Adrenal gland (tissue), 19 donors: ENCODE measurements at places on chromosomes 6 and 20.

DNA sequence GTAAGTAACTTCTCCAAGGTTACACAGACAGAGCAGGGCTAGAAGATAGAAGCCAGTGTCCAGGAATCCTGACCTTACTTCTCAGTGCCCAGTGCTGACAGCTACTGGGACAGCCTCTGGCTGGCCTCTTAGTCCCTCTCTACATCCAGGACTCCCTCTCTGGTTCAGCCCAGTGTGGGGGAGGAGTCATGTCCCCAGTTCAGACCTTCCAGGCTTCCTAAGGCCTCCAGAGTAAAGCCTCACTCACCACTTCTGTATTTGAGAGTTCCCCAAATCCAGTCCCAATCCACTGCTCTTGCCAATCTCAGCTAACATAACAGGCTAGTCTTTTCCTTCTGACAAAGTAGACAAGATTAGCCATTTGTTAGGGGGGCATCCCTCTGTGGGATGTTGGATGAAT is 36.9 kb upstream of the EPB41L1 start:
- no peak for DNase-seq

DNA sequence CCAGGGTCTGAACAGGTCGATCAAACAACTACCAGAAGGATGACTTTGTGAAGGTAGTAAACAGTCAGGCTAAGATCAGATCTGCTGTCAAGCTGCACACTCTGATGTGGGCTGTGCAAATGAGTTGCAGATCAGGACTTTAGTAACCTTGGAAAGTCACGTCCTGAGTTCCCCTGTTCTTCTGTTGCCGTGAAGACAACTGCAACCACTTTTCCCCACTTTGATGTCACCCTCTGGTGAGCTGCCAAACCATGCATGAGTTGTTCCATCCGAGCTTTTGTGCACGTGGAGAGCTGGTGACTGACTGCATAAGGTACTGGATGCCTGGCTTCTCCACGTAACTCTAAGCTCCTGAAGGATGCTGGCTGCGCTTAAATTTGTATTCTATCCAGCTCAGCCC is 111.0 kb downstream of the CD83 start:
- DNase-seq = no peak

GRCh38 chr6:75204217-75204958 is 1.5 kb downstream of the COL12A1 start:
- DNase-seq = peak; percentile 65

GRCh38 chr6:10837622-10837994 is 731 bp downstream of the MAK start:
- DNase-seq = peak; percentile 17

DNA sequence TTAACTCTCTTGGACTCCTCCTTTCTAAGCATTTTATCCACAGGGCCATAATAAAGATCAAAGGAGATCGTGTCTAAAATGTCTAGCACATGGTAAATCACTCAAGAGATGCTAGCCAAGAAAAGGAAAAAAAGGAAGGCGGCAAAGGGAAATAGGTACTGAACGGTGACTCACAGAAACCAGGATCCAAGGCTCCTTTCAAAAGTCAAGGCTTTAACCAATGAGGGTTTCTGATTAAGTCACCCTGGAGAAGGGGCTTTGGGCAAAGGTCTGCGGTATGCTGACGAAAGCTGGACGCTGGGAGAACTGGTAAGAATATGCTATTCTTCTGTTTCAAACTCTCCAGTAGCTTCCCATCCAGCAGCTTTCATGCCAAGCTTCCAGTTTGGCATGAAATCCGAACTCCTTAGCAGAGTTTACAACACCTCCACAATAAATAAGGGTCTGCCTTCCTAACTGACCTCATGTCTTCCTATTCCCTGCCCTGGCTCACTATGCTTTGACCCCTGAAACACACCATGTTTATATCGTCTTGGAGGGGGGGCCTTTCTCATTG is 1.0 kb downstream of the TOMM34 start:
- no peak for DNase-seq

GRCh38 chr6:75524322-75524972 is 30.8 kb upstream of the FILIP1 start:
- DNase-seq = no peak

GRCh38 chr6:71268735-71269437 is 19.7 kb upstream of the OGFRL1 start:
- no peak for DNase-seq

DNA sequence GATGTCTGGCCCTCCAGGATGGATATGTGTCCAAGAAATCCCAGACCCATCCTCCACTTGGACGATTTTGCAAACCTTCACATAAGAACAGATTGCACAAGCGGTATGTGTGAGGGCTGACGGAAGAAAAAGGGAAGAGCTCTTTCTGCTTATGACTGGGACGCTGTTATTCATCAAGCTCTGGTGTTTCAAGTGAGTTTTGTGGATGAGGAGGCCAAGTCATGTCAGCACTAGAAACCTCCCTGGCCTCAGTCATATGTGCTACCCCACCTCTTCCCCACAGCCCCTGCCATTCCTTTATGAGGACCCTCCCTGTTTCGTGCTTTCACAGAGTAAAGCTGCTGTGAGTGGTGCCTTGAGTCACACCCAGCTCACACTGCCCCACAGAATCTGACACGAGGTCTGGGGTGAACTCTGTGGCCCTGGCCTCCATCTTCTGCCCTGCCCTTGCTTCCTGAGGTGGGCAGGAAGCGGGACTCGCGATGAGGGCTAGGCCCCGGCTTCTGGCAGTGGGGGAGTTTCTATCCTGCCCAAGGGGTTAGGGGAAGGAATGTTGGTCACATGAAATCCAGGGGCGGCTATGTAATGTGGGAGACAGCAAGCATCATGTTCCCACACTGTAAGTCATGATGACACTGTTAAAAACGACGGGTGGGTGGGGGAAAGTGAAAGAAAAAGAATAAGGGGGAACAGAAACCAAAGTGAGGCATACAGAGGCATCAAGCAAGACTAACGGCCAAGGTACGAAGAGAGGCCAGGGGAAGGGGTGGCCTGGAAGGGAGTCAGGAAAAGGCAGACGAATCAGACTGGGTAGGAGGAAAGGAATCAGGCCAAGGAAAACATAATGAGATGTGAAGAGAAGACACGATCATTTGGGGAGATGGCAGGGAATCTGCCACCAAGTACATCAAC is 78.1 kb downstream of the PRDM1 start:
- peak; percentile 57 for DNase-seq

GRCh38 chr20:58622671-58623578 is 28.2 kb upstream of the STX16 start:
- peak; percentile 54 for DNase-seq
